Memory B cell (primary cell): ENCODE measurements at places on chromosomes 7 and 10.

- no peak for DNase-seq
Measured at GRCh38 chr10:31912289-31912688, 16.3 kb downstream of the ARHGAP12 start.

DNA sequence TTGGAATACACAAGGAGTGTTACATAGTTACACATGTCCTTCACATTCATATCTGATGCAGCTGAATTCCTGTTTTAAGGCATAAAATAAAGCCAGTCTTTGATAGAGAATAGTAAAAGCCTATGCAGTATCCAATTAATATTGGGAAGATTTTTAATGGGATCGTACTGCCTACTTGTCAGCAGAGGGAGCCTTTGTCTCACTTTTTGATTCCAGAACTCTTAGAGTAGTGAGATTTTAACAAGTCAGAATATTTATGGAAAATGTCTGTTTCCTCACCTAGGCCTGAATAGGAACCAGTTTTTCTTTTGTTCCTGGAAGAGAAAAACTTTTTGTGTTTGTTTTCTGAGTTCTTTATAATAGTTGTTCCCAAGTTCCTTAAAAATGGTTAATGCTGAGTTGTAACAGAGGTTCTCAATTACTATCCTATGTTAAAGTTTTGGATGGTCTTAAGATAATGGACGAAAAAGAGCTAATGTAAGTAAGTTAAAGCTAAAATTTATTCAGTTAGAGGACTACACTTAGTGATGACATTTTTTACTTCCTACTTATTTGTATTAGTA lies 114.0 kb downstream of the BBS9 start:
- DNase-seq: no peak

DNA sequence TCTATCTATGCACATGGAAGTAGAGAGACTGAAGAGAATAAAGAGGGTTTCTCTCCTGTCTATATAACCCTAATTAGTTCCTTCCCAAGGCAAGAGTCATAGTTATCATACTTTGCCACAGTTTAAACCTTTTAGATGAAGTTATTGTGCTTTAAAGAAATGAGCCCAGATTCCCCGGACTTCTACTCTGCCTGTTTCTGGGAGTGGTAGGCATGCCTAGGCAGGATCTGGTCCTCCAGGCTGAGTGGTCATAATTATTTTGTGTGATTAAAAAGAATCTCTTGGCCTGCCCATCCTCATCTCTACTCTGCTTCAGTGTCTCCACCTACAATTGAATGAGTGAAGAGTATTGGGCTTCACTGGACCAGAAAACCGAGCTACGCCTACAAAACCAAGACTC lies 179.2 kb downstream of the IMMP2L start:
- DNase-seq: no peak

DNA sequence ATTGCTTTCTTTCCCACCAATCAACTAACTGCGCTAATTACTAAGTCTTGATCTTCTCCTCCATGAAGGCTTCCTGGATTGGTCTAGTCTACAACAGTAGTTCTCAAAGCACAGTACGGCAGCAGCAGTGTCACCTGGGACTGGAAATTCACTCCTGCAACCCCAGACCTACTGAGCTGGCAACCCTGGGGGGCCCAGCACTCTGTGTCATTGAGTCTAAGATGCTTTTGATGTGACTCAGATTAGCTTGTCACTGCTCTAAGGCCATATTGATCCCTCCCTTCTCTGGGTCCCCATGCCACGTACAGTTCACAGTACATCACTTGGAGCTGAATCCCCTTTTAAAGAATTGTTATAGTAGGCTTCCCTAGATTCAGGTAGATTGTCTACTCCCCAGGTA lies 65.7 kb upstream of the KMT2C start:
- no peak for DNase-seq

GRCh38 chr10:74194545-74194944 lies 43.5 kb downstream of the ADK start:
- no peak for DNase-seq

DNA sequence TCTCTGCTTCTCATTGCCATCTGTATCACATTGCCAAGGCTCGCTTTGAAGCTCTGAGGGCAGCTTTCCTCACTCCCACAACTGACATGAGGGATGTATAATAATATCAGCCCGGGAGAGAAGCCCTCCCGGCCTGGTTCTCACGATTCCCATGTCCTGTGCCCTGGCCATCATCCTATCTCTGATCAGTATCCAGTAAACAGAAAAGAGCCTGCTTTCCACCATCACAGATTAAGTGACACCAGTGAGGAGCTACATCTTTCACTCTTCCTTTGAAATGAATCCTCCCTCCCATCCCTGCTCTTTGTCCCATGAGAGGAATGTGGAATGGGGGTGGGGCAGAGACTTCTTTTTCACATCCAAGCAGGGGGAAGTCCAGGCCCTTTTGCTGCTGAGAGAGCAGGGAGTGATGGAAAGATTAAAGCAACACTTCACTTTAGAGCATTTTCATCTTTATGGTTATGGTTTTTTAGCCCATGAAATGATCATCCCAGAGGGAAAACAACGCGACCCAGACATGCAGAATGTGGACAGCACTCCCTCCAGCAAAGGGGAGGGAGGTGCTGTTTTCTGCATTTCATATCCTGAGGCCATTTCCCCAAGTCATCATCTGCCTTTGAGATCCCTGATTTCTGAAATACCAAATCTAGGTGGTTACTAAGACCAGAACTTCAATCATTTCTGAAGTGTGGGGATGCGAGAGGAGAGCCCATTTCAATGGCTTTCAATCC lies 84.6 kb upstream of the LYZL1 start:
- no peak for DNase-seq

GRCh38 chr7:47333959-47334358 lies 248.0 kb downstream of the TNS3 start:
- DNase-seq: no peak
